T-helper 2 cell (primary cell): ENCODE measurements at places on chromosomes 2 and 18.
A peak's percentile ranks its signal among the peaks of the same experiment; 100 is the strongest.

DNA sequence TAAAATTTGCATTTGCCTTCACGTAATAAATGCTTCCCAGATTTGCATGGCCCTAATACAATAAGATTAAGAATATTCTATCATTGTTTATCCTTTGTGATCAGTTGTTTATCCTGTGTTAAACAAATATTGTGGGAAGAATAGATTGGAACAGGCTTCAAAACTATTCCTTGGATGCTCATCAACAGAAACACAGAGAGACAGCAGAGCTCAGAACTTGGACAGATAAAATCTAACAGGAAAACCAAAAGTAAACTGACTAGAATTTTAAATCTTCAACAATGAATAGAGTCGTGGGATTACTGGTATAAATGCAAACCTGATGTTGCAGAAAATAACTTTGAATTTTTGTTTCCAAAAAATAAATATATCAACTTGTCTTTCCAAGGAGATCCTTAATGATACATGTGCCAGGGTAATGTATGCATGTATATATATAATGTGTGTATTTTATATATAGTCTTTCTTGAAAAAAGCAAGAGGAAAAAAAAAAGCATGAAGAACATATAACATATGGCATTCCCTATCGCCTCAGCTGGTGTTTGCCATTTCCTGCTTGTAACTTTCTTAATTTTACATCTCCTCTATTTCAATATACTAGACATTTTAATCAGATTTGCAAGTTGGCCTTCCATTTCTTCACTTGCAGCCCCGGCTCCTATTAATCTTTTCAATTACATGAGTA, 59.9 kb upstream of the TANK start:
- DNase-seq = no peak

GRCh38 chr18:37565977-37566478, 430 bp upstream of the CELF4 start:
- DNase-seq = no peak

DNA sequence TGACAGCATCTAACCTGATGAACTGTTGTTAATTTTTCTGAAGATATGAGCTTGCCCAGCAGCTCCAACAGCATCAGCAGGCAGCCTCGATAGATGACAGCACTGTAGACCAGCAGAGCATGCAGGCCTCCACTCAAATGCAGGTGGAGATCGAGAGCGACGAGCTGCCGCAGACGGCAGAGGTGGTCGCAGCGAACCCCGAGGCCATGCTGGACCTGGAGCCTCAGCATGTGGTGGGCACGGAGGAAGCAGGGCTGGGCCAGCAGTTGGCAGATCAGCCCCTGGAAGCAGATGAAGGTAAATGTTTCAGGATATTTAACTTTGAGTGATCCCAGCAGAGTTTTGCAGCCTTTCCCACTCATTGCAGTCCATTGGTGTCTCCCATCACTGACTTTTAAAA, 85.9 kb downstream of the ZNF236 start:
- DNase-seq = no peak

DNA sequence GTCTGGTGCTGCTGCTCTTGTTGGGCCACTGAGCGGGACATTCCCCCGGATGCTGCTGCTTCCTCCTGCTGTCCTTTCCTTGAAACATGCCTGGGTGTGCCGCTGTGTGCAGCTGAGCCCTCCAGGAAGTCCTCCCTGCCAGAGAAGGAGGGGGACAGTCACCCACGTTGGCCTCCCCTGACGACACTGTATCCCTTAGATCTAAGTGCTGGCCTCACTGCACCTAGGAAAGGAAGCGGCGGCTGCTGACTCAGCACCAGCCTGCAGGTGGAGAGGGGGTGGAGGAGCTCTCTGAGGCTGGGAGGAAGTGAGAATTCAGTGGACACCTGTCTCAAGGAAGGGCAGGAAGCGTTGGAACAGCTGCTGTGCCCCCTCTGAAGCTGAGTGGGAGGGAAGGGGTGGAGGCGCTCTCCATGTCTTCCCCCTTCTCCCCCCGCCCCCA, 239.8 kb downstream of the HAUS1 start:
- DNase-seq = peak; percentile 65

DNA sequence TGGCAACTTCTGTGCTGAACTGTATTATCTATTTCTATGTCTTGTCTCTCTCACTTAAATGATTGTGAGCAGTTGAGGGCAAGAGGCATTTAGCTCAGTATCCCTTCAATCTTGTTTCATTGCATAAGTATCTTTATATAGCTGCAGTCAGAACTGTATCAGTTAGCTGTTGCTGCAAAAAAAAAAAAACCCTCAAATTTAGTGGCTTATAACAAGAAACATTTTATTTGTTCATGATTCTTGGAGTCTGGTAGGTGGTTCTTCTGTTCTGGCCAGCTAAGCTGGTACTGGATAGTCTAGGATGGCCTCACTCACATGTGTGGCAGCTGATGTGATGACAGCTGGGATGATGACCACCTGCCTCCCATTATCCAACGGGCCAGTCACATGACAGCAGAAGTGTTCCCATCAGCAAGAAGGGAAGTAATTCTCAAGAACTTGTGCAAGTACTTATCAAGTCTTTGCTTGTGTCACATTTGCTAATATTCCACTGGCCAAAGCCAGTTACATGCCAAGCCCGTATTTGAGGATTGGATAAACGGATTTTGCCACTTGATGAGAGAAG, 67.8 kb downstream of the SLC4A3 start:
- DNase-seq = no peak

GRCh38 chr2:64225491-64225890, 81.3 kb upstream of the PELI1 start:
- no peak for DNase-seq

DNA sequence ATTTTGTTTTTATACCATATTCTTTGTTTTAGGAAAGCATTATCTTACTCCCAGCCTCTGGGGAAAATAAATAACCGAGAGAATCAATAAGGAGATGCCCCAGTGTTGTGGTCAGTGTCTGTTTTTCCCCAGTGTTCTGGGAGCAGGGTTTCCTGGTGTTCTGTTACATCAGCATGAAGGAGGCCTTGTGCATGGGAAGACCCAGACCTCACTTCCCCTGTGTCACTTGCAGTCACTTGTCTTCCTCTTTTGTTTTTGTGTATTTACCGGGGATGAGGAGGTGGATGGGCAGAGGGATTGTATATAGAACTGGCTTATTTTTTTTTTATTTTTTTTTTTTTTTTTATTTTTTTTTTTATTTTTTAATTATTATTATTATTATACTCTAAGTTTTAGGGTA, 45.0 kb upstream of the MGAT5 start:
- no peak for DNase-seq

GRCh38 chr2:39870871-39871270, 91.8 kb upstream of the THUMPD2 start:
- no peak for DNase-seq

- no peak for DNase-seq
Observed at GRCh38 chr2:158702740-158703139, 92.4 kb upstream of the DAPL1 start.

GRCh38 chr2:113922335-113922734, 32.4 kb downstream of the ACTR3 start:
- DNase-seq = no peak

DNA sequence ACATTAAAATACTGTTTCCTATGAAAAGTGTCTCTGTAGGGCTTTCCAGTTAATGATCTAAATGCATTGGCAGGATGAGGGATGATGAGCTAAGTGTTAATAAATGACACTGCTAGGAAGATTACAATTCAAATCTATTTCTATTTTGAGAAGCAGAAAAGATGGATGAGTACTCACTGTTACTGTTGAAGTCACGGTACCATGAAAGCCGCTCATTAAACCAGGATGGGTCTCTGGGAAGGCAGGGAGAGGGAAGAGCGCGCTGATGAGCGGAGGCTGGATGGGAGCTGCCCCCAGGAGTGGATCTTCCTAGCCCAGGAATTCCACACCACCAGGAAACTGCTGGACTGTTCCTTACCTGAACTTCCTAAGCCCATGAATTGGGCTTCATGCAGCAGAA, 27.1 kb upstream of the TXNDC2 start:
- no peak for DNase-seq
